ENCODE measurements at places on chromosomes 2 and 18.

GRCh38 chr2:190932514-190932913 is 51.9 kb downstream of the GLS start:
- no peak for DNase-seq

- DNase-seq: no peak
Observed at GRCh38 chr18:9079818-9080528, 22.5 kb upstream of the NDUFV2 start.

- DNase-seq: no peak
Observed at GRCh38 chr2:185375731-185376130, 362.9 kb upstream of the FSIP2 start.

GRCh38 chr18:65239787-65240186 is 511.0 kb upstream of the CDH7 start:
- no peak for DNase-seq

GRCh38 chr2:150538651-150539201 is 51.3 kb upstream of the RND3 start:
- no peak for DNase-seq

- DNase-seq: no peak
Observed at GRCh38 chr2:183185534-183185933, 61.3 kb downstream of the NUP35 start.

DNA sequence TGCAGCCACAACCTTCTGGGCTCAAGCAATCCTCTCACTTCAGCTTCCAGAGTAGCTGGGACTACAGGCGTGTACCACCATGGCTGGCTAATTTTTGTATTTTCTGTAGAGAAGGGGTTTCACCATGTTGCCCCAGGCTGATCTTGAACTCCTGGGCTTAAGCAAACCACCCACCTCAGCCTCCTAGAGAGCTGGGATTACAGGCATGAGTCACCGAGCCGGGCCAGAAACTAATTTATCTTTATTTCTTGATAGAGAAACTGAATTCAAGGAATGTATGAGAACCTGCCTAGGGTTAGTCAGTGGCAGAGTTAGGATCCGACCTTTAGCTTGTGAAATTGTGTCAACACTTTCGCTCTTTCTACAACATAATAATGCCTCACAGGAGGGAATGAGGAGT is 19.3 kb upstream of the ITGAV start:
- no peak for DNase-seq

- no peak for DNase-seq
Observed at GRCh38 chr18:79595876-79596374, 83.7 kb upstream of the CTDP1 start.

GRCh38 chr2:238484522-238485452 is 58.1 kb downstream of the ASB1 start:
- DNase-seq: no peak

DNA sequence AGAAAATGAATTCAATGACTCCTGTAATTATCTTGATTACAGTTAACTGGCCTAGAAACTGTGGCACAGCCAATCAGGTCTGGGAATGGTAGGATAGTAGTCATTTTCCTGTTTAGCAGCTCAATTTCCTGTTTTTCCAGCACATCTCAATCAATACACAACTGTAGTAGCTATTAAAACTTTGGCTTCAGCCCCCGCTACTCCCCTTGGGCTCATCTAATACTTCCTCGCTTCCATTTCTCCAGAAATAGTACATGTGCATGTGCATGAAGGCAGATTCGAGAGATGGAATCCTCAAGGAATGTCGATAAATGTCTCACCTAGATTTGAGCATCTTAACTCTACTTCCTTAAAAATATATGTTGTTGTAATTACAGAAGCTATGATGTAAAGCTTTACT is 9.7 kb downstream of the COBLL1 start:
- no peak for DNase-seq

GRCh38 chr2:237695201-237695780 is 67.9 kb downstream of the LRRFIP1 start:
- DNase-seq: no peak

DNA sequence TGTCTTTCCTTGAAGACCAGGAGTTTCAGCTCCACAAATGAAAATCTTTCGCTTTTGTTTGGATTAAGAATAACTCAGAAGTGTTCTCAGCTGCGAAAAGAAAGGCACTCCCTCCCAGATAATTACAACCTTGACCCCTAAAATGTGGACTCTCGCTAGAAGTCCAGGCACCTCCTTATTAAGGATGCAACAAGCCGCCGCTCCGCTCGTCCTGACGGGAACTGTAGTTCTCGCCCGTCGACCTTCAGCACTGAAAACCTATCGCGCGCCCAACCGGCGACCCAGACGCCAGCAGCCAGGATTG is 559 bp downstream of the IMMT start:
- DNase-seq: no peak

DNA sequence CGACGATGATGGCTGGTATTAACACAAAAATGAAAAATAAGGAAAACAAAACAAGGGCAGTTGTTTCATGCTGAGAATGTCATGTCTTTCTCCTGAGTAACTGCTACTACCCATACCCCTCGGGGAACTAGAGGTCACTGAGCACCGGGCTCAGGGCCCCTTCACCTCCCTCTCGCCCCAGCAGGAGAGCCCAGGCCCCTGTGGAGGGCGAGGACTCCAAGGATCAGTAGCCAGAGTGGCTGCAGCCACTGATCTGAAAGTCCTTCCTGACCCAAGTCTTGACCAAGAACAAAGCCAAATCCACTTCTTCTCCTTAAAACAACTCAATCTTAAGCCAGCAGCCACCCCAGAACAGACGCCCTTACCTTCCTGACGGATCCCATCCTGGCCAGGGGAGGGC is 25.5 kb downstream of the ST8SIA5 start:
- DNase-seq: no peak

GRCh38 chr18:46084431-46084830 is 12.4 kb upstream of the PSTPIP2 start:
- DNase-seq: no peak

DNA sequence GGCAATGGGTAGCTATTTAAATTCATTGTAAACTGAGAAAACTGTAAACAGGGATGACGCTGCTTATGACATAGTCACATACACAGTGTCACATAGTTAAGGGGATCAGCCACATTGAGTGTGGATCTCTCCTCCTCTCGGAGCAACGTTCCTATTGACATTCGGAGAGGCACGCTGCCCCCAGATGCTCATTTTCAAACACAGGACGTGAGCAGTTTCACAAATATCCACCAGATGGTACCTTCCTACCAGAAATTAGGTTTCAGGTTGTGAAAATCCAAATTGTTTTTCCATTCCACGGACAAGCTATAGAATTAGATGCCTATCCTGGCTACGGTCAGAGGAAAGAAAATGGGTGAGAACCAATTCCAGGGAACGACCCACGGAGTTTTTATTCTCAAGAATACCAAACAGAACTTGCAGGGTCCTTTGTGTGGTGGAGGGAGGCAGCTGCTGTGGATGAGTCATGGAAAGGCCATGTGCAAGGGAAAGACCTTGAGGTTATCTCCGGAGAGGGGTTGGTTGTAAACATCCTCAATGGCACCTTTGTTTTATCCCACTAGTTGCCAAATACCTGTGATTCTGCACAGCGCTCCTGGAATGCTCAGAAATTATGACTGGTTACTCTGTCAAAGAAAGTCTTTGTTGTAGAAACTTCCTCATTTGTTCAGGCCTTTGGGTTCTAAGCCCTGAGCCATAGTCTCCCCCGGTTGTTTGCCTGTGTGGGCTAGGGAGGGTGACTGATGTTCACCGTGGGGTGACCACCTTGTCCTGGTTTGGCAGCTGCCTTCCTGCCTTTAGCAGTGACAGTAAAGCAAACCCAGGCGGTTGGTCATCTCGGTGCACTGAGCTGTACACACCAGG is 88.0 kb downstream of the ACTR3 start:
- no peak for DNase-seq

GRCh38 chr2:67445652-67446268 is 48.6 kb downstream of the ETAA1 start:
- DNase-seq: no peak

DNA sequence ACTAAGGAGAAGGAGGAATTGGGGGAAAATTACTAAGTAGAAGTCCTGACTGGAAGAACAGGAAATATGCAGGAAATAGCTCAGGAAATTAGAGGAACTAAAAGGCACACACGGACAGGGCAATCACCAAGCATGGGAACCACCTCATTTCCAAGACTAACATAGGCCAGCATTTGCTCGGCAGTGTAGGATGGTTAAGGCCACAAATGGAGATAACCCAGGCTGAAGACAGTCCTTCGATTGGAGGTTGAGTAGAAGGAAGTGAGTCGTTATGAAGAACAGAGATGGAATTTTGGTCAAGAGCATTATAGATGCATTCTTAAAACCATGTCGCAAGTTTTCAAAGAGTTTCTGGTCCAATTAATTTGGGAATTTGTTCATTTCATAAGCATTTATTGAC is 401.4 kb downstream of the ALK start:
- DNase-seq: no peak

GRCh38 chr2:241110607-241111439 is 8.7 kb upstream of the MTERF4 start:
- no peak for DNase-seq

GRCh38 chr2:65539633-65540032 is 107.2 kb upstream of the SPRED2 start:
- no peak for DNase-seq

DNA sequence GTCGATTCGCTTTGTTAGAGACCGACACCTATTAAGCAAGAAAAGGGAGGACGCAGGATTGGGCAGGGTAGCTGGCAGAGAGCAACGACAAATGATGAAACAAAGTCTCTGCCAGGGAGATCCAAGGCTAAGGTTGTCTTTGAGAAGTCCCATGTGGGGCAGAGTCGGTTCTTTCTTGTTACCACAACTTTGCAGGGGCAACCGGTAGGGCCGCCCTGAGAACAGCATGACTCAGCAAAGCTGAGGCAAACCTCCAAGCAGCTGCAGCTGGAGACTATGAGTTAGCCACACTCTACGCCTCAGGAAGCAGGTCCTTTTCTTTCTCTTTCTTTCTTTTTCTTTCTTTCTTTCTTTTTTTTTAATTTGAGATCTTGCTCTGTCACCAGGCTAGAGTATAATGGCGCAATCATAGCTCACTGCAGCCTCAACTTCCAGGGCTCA is 452.3 kb upstream of the ID2 start:
- DNase-seq: peak; percentile 18

- no peak for DNase-seq
Observed at GRCh38 chr2:215531284-215531683, 95.4 kb upstream of the FN1 start.

DNA sequence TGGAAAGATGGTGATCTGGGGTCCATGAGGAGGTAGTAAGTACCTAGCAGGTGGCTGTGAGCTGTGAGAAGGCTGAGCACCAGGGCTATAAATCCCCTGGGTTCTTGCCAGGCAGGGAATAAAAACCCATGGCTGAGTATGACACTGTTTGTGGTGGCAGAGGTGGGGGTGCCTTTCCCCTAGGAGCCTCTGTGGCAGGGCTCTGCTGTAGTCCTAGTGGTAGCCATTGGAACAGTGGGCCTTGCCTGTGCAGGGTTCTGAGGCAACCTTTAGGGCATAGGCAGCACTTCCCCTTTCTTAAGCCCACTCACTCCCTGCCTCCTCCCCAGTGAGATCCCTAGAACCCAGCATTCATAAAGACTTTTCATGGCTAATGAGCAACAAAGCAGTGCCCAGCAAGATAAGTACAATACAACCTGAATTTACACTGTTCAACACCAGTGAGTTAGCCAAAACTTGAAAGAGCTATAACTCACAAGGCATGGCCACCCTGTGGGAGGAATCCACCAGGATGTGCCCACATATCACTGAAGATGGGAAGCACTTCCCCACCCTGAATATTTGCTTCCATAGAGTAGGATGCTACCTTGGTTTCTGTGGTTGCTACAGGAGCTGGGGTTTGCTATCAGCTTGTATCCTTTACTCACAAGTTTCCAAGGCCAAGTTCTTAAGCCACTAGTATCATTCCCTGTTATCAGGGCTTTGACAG is 100.9 kb upstream of the NEUROD1 start:
- no peak for DNase-seq

GRCh38 chr2:161250864-161251436 is 57.3 kb upstream of the PSMD14 start:
- no peak for DNase-seq

GRCh38 chr2:223169830-223170605 is 118.0 kb downstream of the KCNE4 start:
- no peak for DNase-seq

GRCh38 chr2:70248181-70248847 is at the start of gene TIA1:
Gene TIA1 (minus strand): TSS chr2:70248628. CDS start chr2:70248430, 198 bp downstream.
- DNase-seq: peak; percentile 96

DNA sequence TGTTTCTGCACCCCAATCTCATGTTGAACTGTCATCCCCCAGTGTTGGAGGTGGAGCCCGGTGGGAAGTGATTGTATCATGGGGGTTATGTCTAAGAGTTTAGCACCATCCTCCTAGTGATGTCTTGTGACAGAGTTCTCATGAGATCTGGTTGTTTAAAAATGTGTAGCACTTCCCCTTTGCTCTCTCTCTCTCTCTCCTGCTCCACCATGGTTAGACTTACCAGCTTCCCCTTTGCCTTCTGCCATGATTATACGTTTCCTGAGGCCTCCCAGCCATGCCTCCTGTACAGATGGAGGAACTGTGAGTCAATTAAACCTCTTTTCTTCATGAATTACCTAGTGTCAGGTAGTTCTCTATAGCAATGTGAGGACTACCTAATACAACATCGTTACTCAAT is 396.9 kb upstream of the LRATD1 start:
- no peak for DNase-seq

DNA sequence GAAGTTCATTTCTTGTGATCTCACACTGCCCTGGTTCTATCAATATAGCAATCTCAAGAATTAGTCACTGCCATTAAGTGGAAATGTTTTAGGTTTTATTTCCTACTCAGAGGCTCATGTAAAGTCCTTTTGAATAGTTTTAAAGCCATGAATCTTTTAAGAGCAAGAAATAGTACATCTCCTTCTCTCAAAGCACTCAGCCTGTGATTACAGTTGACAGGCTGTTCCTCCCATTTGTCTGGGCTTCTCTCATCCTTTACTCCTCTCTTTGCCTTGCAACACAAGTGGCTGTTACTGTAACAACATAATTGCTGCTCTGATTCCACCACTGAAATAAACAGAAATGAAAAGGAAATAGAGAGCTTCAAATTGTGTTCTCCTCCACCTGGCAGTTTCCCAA is 18.4 kb downstream of the GRP start:
- DNase-seq: no peak

DNA sequence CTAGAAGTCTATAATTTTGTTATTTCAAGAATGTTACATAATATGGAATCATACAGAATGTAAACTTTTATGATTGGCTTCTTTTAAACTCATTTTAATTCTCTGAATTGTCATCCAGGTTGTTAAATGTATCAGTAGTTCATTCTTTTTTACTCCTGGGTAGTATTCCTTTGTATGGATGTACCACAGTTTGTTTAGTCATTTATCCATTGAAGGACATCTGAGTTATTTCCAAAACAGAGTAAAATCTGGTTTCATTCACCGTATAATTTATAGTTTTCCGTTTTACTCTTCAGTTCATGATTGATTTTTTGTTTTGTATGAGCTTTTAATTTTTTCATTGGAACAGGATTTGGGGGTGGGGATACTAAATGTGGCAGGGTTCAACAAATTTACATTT is 132.4 kb downstream of the PMS1 start:
- no peak for DNase-seq

GRCh38 chr2:191789796-191790195 is 57.1 kb downstream of the CAVIN2 start:
- no peak for DNase-seq

GRCh38 chr2:84676295-84676694 is 160.0 kb downstream of the DNAH6 start:
- no peak for DNase-seq

- no peak for DNase-seq
Observed at GRCh38 chr2:168192839-168193616, 54.4 kb downstream of the STK39 start.
